ENCODE measurements at places on chromosomes 12 and 14. TPM values are rescaled to one million over a fixed set of nuclear protein-coding genes. Genes with fewer than 3 reads are reported as not detected.

DNA sequence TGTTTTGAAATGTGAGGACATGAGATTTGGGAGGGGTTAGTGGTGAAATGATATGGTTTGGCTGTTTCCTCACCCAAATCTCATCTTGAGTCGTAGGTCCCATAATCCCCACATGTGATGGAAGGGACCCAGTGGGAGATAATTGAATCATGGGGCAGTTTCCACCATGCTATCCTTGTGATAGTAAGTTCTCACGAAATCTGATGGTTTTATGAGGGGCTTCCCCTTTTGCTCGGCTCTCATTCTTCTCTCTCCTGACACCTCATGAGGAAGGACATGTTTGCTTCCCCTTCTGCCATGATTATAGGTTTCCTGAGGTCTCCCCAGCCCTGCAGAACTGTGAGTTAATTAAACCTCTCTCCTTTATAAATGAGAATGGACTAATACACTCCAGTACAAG is 18.0 kb downstream of the GALNT6 start:
- DNase-seq = no peak

Gene FGD4
- 0.67 TPM for total RNA-seq

Gene AKAP5
- total RNA-seq = 1.3 TPM

GRCh38 chr12:114670291-114670980 is 13.5 kb downstream of the TBX3 start:
- no peak for DNase-seq

GRCh38 chr12:25404955-25405354 is 148.1 kb downstream of the LMNTD1 start:
- no peak for DNase-seq

- DNase-seq = no peak
These were observed 57.0 kb downstream of the SMUG1 start for GRCh38 chr12:54131641-54132280.

DNA sequence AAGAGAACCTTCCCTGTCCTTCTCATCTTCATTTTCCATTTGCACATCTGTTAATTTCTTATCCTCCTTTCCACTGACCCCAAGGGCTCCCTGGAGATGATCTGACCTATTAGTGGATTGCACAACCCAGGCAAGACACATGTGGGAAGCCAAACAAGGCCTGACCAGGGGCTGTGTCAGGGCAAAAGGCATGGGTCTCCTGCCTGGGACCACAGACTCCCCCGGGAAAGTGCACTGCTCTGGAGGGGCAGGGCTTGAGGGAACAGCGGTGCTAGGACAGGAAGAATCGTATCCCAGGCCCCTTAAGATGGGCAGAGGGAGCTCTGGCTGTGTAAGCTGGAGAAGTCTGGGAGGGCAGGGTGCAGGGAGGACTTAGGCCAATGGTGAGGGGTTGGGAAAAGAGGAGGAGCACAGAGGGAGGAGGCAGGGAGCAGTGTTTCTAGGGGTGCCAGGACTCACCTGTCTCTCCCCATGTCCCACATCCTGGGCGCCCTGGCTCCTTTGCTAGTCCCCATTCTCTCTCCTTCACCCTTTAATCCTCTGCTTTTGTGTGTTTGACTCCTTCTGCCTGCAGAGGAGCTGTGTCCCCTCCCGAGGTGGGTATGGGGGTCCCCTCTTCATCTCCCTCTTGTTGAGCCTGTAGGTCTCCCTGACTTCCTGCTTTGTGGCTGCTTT is 25.3 kb downstream of the PLEKHG3 start:
- no peak for DNase-seq

Gene PAPLN
- not detected for total RNA-seq

GRCh38 chr12:123267991-123268843 is 3.4 kb downstream of the CDK2AP1 start:
- no peak for DNase-seq

DNA sequence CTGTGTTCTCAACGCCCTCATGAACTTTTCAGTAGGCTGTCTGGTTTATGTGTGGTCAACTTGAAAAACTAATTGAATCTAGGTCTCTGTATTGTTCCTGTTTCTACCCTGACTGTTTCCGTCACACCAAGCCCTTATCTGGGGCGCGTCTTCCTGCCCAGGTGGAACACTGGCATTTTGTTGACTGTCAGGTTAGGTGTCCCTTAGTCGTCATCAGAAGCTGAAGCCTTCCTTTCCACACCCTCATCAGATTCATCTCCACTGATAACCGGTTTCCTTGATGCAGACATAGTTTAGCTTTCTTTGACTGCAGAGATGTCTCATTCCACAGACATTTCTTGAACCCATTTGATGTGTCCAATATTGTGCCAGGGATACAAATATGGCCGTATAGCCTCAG is 96.5 kb downstream of the DUSP16 start:
- DNase-seq = peak; percentile 62

Gene TSPAN19
- total RNA-seq = not detected

GRCh38 chr14:24172871-24173281 is 996 bp downstream of the REC8 start:
- DNase-seq = no peak

Gene BDKRB2
- not detected for total RNA-seq

- DNase-seq = no peak
These were observed 40.4 kb upstream of the ETV6 start for GRCh38 chr12:11609045-11609444.

DNA sequence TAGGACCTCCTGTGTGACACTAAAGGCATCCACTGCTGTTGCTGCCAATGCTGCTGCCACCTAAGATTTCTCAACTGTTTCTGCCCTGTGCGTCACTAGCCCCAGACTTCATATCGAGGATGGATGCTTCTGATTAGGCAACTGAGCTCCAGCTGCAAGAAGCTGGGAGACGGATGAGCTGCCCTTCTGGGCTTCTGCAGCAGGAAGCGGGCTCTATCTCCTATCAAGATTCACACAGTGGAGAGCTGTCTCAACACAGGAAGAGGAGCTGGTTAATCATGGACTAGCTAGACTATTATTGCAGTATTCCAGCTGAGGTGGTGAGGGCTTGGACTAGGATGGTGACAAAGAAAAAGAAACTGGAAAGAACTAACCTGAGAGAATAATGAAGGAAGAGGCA is 59.2 kb upstream of the PELI2 start:
- DNase-seq = no peak

DNA sequence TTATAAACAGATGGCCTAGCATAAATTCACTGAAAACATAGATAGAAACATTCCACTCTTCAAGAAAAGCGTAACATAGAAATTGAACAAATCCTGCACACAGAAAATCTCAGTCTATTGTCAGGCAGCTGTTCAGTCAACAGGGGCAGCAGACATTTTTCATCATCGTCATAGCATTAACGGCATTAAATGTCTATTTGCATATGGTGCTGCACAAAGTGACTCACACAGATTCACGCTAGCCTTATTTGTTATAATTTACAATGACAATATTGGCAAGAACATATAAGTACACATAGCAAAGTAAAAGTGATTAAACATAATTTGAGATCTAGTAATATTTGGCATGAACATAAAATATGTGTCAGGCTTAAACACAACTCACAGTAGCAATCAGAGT is 95.7 kb downstream of the CEP128 start:
- no peak for DNase-seq

GRCh38 chr12:103801709-103802585 is 39.1 kb downstream of the NT5DC3 start:
- DNase-seq = no peak

DNA sequence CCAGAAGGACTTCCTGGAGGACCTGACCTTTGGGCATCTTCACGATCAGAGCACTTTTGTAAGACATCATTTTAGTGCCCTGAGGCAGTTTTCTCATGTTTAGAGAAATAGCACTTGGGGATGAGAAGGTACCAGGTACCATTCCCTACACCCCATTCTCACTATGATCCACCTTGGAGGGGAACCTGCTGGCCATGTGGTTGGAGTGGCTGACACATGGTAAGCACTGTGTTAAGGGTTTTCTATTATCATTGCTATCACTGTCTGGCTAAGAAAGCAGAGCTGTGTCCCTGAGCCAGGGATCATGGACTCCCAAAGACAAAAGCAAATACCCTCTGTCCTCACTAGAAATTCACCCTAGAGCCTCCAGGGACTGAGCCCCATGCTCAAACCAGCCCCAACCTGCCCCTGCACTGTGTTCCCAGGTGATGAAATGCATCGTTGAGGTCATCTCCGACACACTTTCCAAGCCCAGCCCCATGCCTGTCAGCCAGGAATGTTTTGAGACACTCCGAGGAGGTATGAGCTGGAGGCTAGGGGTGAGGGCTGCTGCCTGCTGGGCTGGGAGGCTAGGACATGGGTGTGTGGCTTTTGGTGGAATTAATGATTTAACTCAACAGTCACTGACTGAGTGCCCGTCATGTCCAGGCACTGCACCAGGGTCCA is 3.4 kb downstream of the CHGA start:
- DNase-seq = no peak

- DNase-seq = no peak
These were observed 50.6 kb upstream of the OXA1L start for GRCh38 chr14:22715890-22716289.

- no peak for DNase-seq
These were observed 202.5 kb downstream of the TMEM117 start for GRCh38 chr12:44038411-44038810.

DNA sequence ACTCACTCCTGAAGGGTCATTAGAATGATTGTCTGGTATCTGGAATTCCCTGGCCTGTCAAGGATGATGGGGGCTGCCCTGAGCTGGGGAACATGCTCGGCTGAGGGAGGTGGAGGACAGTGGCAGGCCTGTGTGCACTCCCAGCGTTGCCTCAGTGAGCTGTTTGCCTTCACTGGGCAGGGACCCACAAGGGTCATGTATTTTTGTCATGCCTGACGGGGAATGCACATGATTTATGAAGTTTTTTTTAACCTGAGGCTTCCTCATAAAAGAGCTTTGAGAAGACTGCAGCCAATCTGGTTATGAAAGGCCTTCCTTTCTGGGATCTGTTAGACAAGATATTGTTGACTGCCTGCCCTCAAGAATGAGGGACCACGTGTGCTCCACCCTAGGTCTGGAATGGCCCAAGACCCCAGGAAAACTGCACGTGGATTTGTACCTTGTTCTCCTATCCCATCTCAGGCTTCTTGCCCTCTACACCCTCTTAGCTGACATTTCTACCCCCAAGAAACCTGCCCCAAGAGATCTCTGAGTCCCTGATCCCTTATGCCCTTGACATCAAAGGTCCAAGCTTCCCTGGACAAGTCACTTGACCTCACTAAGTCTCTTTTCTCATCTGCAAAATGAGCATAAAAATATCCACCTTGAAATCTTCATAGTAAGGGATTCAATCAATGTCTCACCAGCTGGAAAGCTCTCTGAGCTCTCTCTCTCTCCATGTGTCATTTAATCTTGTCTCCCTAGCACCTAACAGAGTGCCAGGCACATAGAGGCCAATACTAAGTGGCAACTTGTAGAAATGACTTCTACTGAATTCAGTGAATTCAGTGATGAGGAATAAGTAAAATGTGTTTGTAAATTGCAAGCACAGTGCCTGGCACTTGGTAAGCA is 24.5 kb upstream of the COL2A1 start:
- no peak for DNase-seq

DNA sequence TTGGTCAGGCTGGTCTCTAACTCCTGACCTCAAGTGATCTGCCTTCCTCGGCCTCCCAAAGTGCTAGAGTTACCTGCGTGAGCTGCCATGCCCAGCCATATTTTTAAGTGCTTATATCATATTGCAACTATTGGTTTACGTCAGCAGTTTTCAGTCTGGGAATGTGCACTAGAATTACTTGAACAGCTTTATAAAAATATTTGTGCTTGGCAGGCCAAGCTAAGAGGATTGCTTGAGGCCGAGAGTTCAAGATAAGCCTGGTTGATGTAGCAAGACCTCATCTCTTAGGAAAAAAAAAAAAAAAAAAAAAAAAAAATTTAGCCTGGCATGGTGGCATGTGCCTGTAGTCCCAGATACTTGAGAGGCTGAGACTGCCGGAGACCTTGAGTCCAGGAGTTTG is 17.1 kb downstream of the KIAA0586 start:
- DNase-seq = no peak

Gene KIF26A
- 0.07 TPM for total RNA-seq

DNA sequence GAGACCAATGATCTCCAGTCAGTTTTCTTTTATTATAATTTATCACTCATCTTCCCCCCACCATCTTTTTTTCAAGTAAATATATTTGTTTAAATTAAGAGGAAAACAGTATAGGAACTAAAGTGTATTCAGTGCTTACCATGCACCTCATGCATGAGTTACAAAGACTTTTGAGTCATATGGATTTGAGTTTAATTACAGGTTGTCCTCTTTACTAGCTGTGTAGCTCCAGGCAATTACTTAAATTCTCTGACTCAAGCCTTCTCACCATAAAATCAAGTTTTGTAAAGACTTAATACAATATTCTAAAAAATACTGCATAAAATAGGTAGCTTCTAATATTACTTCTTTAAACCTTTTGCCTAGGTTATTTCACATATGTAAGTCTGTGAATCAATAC is 251.3 kb downstream of the SLC16A7 start:
- DNase-seq = no peak

DNA sequence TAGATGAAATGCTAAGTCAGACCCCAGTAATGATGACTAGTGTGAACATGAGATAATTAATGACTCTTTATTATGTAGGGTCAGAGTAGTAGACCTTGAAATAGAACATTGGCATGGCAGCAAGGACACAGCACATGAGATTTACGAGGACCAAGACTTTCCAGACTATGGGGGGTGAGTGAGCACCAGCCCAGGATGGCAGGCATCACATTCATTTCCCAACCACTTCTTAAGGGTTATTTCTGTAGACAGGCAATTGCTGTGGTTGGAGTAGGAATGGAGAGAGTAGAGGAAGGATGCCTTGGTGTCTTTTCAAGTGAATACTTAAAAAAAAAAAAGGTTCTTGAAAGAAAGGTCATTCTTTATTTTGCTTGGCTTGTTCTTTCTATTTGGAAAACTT is 189.4 kb upstream of the DYRK2 start:
- no peak for DNase-seq

DNA sequence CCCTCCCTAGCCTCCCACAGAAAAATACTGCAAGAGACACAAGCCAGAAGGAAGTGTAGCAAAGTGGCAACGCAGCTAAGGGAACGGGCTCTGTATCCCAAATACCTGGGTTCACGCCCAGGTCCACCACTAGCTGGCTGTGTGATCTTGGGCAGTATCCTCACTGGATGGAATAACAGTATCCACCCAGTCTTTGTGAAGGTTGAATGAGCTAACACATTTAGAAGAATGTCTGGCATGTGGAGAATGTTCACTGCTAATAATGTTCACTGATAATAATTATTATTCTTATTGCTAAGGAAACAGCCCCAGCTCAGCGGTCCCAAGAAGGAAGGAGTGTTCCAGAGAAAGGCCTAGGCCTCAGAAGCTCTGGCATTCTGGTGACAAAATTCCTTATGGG is 70.9 kb downstream of the VWF start:
- DNase-seq = no peak

- no peak for DNase-seq
These were observed 134.7 kb downstream of the CALM1 start for GRCh38 chr14:90531497-90531896.

- no peak for DNase-seq
These were observed 8.5 kb downstream of the ZFP36L1 start for GRCh38 chr14:68784226-68784910.

Gene AQP6
- not detected for total RNA-seq

- DNase-seq = no peak
These were observed 174.9 kb upstream of the RASSF8 start for GRCh38 chr12:25783566-25783965.

Gene OLR1
- total RNA-seq = not detected
